ENCODE measurements at places on chromosomes 1 and 21.

- no peak for DNase-seq
These were observed 594.2 kb downstream of the LMO4 start for GRCh38 chr1:87922885-87923284.

- DNase-seq, result no peak
These were observed 196.0 kb downstream of the CRB1 start for GRCh38 chr1:197464044-197464443.

DNA sequence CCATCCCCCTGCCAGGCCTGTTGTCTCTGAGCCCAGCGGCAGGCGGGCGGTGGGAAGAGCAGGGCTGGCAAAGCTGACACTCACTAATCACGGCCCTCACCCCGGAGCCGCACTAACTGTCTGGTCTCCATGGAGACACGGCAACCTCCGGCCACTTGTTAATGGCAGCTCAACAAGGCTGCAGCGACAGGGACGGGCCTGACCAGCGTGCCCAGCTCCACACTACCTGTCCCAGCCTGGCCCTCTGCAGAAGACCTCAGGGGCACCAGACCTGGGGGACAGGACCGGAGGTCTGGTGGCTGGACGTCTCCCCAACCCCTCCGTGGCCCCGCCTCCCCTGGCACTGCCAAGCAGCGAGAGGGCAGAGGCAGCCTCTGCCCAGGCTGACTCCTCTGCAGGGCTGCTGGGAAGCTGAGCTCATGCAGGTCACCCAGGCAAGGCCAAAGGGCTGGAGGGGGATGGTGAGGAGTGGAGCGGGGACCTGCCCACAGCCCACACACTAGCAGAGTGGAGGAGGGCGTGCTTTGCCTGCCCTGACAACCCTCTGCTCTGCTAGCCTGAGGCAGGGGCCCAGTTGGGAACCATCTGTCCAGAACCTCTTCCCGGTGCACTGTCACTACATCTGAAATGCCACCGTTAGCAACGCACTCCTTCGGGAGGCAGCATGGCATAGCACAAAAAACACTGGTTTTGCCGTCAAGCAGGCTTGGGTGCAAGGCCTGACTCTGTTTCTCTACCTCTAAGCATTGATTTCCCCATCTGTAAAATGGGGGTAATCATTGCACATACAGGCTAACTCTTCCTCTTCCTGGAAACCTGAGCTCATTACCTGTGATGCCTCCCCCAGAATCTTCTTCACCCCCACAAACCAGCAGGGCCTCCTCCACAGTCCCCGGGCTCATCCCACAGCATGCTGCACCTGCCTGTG, 29.6 kb upstream of the WASF2 start:
- DNase-seq, result no peak

- DNase-seq, result no peak
These were observed 3.6 kb downstream of the NIBAN1 start for GRCh38 chr1:184970691-184971161.

GRCh38 chr1:203480525-203481084, 5.0 kb downstream of the PRELP start:
- no peak for DNase-seq
